NCI-H2081 treated with DMSO at 0.1 percent for 48 hours (cell line): ENCODE measurements at places on chromosomes 11 and 22.

- no peak for DNase-seq
Measured at GRCh38 chr11:92477686-92478085, 253.1 kb downstream of the FAT3 start.

DNA sequence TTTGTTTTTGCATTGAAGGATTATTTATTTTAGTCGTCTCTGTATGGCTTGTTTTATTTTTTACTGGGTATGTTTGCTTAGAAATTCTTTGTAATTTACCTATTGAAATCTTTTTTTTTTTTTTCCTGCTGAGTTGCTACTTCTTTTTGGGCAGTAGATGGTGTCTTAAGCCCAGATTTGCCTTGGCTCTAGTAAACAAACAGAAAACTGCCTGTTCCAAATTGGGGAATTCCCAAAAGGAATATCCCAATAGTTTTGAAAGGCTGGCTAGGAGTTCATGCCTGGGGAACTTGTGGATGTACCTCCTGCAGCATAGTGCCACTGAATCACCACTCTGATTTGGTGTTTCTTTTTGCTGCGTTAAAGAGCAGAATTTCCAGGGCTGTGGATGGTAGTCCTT lies 17.7 kb downstream of the PAMR1 start:
- no peak for DNase-seq

GRCh38 chr11:11294551-11294855 lies 58.5 kb downstream of the CSNK2A3 start:
- DNase-seq = no peak

DNA sequence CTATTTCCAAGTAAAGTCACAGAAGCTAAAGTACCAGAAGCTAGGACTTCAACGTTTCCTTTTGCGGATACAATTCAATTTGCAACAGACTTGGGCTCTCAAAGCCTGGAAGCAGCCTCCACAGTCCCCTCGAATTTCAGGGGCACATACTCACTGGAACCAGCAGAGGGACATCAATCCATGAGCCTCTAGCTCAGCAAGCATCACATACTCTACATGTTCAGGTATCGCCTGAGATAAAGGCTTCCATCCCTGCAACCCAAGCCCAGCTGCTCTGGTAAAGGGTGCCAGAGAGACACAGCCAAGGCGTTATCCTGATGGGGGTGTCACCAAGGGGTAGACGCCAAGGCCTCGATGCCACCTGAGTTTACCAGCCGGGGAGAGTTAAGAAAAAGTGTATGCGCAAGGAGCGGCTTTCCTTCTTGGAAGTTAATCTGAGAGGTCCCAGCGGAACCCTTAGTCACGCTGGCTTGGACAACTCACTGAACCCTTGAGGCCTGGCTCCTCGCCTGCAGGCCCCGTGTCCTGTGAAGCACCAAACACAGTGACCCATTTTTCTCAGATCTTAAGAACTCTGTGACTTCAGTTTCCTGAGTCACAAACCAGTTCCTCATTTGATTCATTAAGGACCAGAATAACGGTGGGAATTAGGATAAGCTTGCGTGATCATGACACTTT lies 13.0 kb downstream of the LTO1 start:
- DNase-seq = no peak

DNA sequence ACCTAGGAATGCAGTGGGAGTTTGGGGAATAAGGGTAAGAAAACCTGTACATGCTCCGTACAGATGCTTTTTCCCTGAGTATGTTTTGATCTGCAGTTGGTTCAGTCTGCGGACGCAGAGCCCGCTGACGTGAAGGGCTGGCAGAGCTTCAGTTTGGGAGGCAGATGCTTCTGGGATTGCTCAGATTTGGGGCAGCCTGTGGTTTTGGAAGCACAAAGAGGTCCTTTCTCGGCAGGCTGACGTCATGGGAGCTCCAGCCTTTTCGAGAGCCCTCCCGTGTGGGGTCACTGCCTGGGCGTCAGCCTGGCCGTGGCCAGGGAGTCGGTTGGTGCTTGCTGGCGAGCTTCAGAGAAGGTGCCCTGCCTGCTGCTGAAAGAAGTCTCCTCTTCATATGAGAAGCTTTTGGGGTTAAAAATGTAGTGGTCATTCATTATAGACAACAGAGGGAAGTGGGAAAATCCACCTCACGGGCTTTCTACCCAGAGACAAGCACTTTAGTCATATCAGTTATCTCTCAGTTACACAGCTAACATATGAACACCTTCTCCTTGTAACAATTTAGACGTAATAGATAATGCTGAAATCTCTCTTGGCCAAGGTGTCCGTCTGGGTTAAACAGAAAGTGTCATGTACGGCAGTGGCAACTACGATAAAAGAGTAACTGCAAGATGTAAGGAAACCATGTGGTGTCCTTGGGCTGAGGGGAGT lies 26.8 kb downstream of the TPCN2 start:
- DNase-seq = no peak

DNA sequence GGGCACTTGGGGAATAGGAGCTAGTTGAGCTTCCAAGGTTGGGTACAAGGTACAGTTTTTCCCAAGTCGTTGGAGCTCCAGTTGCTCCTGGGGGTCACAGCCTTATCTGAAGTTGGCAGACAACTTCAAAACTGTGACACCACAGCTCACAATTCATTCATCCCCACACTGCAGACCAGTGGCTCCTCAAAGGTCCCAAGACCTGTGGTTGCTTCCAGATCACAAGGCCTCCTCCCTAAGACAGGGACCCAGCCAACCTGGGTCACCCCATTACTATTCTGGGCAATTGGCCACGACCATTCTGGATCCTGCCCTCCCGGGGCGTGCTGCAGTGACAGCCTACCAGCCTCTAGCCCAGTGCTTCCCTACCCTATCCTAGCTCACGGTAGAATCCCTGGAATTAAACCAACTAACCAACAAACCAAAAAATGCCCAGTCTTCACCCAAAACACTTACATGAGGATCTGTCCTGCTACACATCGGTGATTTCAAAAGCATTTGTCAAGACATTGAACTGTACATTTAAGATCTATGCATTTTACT lies 862 bp upstream of the PDXP start:
- DNase-seq = no peak

- DNase-seq = no peak
Measured at GRCh38 chr11:75725547-75726320, 8.1 kb downstream of the MOGAT2 start.

DNA sequence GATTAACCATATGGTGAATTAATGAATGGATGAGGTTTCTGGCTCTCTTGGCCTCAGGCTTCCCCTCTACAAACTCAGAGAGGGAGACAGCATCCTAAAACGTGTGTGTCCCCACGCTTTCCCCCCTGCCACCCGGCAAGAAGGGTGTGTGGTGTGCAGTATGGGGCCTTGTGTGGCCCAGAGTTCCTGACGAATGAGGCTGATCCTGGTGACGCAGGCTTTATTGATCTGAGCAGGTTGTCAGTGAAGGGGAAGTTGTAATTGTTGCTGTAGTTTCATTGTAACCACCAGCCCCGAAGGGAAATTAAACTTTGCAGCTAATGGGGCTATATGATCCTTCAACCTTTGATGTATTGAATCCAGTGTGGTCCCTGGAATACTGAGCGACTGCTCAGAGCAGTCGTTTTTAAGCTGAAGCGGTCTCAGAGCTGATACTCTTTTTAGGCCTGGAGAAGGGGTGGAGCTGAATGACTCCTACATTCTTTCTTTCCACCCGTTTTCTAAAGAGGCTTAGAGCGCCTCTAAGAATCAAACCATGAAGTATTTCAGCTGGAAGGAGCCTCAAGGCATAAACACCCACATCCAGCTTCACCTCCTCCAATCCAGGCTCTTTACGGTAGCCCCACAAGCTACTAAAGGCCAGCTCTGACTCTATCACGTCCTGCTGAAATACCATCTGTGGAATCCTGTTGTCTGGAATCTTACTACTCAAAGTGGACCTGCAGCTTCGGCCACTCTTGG lies 284.7 kb downstream of the MIAT start:
- DNase-seq = no peak

GRCh38 chr11:14618060-14618459 lies 25.5 kb upstream of the PDE3B start:
- no peak for DNase-seq

DNA sequence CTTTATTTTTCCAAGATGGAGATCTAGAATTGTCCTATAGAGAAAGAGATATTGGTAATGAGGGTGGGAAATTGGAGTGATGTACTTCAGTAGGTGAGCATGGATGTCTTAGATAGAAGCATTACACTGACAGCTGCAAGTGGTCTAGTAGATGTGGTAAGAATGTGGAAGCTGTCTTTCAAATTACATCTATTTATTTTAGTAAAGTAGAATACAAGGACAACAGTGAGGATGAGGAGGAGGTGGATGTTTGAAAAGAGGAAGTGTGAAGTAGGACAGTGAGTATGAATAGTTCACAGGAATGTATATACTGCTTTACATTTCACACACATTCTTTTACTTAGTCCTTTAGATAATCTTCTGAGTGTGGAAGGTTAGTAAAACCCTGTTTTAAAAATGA lies 64.2 kb downstream of the HIPK3 start:
- no peak for DNase-seq

GRCh38 chr11:44926036-44926435 lies 24.6 kb downstream of the TP53I11 start:
- no peak for DNase-seq

- no peak for DNase-seq
Measured at GRCh38 chr22:44193535-44193891, 12.8 kb downstream of the PARVG start.

DNA sequence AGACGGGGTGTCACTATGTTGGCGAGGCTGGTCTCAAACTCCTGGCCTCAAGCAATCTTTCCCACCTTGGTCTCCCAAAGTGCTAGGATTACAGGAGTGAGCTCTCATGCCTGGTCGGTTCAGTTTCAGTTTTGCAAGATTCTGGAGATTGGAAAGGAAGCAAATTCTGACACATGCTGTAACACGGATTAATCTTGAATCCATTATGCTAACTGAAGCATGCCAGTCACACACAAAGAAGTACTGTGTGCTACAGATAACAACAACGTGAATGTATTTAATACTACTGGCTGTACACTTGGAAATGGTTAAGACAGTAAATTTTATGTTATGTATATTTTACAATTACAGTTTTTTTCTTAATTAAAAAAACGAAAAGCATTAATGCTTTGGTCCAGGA lies 107.6 kb downstream of the MED15 start:
- DNase-seq = no peak

DNA sequence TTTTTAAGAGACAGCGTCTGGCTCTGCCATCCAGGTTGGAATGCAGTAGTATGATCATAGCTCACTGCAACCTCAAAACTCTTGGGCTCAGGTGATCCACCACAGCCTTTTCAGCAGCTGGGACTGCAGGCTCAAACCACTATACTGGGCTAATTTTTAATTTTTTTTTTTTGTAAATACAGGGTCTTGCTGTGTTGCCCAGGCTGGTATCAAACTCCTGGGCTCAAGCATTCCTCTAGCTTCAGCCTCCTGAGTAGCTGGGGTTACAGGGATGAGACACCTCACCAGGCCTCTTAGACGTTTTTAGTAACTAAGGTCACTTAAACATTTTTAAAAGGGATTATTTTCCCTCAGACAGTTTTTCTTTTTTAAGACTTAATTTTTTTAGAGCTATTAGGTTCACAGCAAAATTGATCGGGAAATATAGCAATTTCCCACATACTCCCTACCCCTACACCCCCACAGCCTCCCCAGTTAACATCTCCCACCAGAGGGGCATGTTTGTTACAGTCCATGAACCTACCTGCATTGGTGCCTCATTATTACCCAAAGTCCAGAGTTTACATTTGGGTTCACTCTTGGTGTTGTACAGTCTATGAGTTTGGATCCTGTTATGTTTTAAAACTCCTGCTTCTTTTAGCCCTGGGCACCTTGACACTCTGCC lies 3.9 kb downstream of the BCR start:
- no peak for DNase-seq

- no peak for DNase-seq
Measured at GRCh38 chr11:45180179-45180847, 33.9 kb downstream of the PRDM11 start.

GRCh38 chr11:6708876-6709275 lies 25.7 kb upstream of the MRPL17 start:
- DNase-seq = no peak

DNA sequence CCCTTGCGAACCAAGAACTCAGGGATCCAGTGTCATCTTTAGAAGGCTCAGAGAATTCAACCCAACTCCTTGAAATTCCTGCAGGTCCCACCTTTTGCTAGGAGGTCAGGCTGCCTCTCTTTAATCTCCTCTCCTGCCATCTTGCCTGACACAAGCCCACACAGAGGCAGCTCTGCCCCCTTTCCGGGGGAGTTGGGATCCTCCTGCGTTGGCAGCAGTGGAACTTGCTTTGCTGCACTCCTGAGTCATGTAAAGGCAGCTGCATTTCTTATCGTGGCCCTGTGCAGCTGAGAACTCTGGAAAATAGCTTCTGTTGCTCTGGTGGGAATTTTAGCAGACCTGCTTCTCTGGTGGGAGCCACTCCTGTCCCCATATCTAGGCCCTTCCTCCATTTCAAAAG lies 142.3 kb upstream of the TBCEL start:
- DNase-seq = no peak

DNA sequence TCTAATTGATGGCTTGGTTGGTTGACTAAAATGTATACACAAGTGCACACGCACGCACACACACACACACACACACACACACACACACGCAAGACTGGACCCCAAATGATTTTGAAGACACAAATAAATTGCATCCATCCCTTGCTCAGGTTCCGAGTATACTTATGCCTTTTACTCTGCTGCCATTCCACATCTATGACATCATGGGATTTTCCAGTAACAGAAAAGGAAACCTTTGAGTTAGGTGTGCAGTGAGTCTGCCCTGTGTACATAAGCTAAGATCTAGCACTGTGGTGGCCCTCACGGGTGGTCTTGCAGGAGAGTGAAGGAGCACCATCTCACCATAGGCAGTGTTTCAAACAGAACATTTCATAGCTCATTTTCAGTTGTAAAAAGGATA lies 20.5 kb upstream of the LARGE1 start:
- no peak for DNase-seq

- no peak for DNase-seq
Measured at GRCh38 chr11:130831506-130831905, 84.8 kb downstream of the SNX19 start.

- no peak for DNase-seq
Measured at GRCh38 chr22:20084547-20085413, 4.7 kb downstream of the DGCR8 start.

DNA sequence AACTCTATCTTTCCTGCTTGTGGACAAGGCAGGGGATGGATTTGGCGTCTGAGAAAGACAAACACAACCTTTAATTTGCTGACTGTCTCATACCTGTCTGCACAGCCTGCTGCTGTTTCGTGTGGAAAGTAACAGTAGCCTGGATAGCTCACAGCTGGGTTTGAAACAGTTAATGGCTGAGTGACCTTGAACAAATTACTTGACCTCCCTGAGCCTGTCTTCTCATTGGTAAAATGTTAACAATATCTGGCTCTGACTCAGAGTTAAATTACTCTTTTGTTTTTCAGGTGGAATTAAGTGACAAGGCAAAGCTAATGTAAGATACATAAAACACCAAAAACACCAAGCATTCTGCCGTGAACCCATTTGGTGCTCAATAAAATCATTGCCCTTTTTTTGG lies 41.1 kb upstream of the ADA2 start:
- no peak for DNase-seq
